Mucosa of gallbladder (tissue), 1 donor: ENCODE measurements at places on chromosomes 7 and 10. TPM values are rescaled to one million over a fixed set of nuclear protein-coding genes. Genes with fewer than 3 reads are reported as not detected.

Gene CALML5
- not detected for total RNA-seq

Gene SUGCT
- 7.6 TPM for total RNA-seq

Gene OR9A2
- total RNA-seq = not detected

Gene DLX6
- not detected for total RNA-seq

Gene CACNB2
- total RNA-seq = 8.4 TPM

Gene TAS2R4
- 1.0 TPM for total RNA-seq

Gene SLC13A4
- not detected for total RNA-seq

Gene DOCK1
- 44.9 TPM for total RNA-seq

Gene PNLIPRP2
- 1.2 TPM for total RNA-seq

Gene SLC39A12
- not detected for total RNA-seq

Gene GIMAP8
- total RNA-seq = 11.4 TPM

Gene ZNF789
- 13.0 TPM for total RNA-seq

Gene GIMAP6
- total RNA-seq = 20.5 TPM

Gene RNF32
- total RNA-seq = 1.8 TPM

Gene LRIT1
- total RNA-seq = not detected

Gene GLCCI1
- total RNA-seq = 16.3 TPM

- DNase-seq = no peak
Observed at GRCh38 chr10:84008878-84009277, 130.4 kb upstream of the GHITM start.

DNA sequence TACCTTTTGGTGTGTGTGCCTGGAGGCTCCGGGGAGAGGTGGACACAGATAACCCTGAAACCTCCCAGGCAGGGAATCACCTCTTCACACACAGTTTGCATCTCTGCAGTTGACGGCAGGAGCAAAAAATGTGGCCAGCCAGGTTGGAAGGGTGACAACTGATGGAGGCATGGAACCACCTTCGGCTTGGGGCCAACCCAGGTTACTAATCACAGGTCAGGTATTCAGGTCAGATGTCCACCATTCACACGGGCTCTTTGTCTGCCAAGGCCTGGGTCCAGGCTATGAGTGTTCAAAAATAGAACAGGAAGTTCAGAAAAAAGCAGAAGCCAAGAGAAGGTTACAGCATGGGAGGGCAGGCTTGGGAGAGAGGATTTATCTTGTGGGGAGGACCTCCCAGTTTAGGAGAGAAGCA is 137.2 kb upstream of the EFCAB10 start:
- DNase-seq = peak; percentile 47

GRCh38 chr10:14408139-14408538 is 77.4 kb upstream of the FRMD4A start:
- DNase-seq = no peak

- no peak for DNase-seq
Observed at GRCh38 chr7:15525652-15526263, 36.1 kb downstream of the AGMO start.

GRCh38 chr7:150688630-150689029 is 3.1 kb downstream of the GIMAP2 start:
- no peak for DNase-seq

DNA sequence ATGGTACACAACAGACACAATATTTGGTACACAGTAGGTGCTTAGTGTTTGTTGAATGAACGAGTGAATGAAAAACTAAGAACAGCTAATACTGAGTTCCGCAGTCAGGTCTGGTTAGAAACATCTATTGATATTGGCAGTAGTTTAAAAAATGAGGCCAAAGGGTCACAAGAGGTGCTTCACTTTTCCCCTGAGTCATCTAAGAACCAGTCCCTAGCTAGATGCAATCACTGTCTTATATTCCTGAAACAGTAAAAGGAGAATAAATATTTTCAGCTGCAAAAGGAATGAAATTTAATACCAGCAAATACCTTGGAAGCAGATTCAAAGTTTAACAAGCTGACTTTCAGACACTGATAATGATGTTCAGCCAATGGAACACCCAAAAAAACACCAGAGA is 54.5 kb downstream of the SCRN1 start:
- DNase-seq = no peak

GRCh38 chr10:7520507-7521485 is 110.0 kb upstream of the SFMBT2 start:
- no peak for DNase-seq

- DNase-seq = no peak
Observed at GRCh38 chr10:131561897-131562296, 250.4 kb upstream of the TCERG1L start.

- no peak for DNase-seq
Observed at GRCh38 chr7:37806152-37806551, 42.2 kb upstream of the NME8 start.

DNA sequence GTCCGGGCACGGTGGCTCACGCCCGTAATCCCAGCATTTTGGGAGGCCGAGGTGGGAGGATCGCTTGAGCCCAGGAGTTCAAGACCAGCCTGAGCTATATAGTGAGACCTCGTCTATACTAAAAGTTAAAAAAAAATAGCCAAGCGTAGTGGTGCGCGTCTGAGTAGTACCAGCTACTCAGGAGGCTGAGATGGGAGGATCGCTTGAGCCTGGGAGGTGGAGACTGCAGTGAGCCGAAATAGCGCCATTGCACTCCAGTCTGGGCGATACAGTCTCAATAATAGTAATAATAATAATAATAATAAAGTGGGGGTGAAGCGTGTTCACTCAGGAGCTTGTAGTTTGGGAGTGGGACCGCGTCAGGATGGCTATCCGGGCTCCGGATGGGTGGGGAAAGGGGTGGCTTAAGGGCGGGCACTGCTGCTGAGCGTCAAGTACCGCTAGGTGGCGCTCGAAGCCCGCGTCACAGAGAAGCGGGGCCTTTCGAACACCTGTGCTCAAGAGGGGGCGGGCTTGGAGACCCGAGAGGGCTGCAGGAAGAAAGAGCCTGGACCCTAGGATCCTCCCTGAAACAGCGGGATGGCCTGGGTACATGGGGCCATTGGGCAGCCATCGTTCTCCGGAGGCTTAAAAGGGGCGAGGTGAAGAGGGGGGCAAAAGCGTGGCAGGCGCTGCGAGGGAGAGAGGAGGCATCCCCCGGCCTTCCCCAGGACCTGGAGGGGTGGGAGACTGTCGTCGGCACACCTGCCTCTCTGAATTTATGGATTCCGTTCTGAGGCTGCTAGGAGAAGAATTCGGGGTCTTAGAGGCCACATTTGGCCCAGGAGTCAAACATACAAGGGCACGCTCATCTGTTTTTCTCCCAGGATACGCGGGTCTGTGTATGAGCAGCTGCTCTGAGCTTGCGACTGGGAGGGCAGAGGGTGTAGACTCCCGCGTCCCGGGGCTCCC is 14.5 kb downstream of the LBX1 start:
- peak; percentile 53 for DNase-seq

GRCh38 chr10:85379338-85379737 is 987.3 kb downstream of the GRID1 start:
- no peak for DNase-seq

- DNase-seq = no peak
Observed at GRCh38 chr7:81869670-81870069, 99.8 kb upstream of the HGF start.

GRCh38 chr7:114988755-114989375 is 67.0 kb downstream of the MDFIC start:
- no peak for DNase-seq

GRCh38 chr10:77264107-77264506 is 373.5 kb downstream of the KCNMA1 start:
- DNase-seq = no peak

GRCh38 chr10:33193701-33194521 is 140.6 kb downstream of the NRP1 start:
- peak; percentile 32 for DNase-seq

- DNase-seq = no peak
Observed at GRCh38 chr10:67861750-67862432, 22.6 kb upstream of the SIRT1 start.

GRCh38 chr7:128891942-128892269 is 18.6 kb downstream of the KCP start:
- DNase-seq = no peak

- no peak for DNase-seq
Observed at GRCh38 chr10:112184052-112184371, 447 bp upstream of the GPAM start.

DNA sequence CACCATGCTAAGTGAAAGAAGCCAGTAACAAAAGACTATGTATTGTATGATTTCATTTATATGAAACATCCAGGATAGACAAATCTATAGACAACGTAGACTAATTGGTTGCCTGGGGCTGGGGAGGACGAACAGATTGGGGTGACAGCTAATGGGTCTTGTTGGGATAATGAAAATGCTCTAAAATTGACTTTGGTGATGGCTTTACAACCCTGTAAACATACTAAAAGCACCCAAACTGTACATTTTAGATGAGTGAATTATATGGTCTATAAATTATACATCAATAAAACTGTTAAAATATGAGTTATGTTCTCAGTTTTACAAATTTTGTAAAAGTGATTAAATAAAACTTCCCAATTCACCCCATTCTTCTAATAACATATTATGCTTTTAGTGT is 261.5 kb downstream of the ELMO1 start:
- DNase-seq = no peak

DNA sequence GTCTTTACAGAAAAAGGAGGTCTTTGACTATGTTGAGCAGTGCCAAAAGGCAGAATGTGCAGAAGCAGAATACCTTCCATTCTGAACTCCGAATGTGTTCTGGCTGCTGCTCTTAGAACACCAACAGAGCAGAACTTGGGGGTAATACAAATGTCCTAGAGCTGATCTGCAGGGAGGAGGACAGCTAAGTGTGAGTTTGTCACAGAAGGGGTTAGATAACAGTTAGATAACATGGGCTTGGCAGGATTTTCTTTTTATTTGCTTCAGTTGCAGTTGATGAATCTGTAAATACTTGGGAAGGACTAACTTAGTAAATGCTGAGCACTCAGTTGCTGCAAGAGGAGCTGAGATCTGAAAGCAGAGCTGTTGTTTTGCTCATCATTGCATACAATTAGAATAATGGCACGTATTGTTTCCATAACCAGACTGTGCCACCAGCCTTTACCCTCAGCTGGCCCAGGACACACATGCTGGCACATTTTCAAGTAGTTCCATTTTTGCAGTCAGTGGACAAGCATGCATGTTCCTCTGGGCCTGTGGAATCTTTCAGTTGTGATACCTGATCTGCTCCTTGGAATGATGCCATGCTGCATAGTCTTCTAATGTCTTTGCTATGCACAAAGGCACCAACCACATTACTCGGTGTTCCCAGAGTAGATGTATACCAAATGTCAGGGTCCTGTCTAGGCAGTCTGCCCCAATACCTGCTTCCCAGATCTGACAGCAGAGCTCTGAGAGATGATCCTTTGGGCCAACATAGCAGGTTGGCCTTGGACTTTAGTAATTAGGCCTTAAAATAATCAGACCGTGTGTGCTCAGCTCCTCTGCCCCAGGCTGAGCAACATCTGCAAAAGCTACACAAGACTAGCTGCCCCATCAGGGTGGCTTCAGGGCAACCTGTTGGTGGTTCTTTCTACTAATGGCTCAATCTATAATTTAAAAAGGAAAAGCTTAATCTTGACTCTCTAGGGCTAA is 55.7 kb downstream of the GSDME start:
- DNase-seq = no peak

- DNase-seq = no peak
Observed at GRCh38 chr7:628402-628763, 98.1 kb upstream of the DNAAF5 start.

DNA sequence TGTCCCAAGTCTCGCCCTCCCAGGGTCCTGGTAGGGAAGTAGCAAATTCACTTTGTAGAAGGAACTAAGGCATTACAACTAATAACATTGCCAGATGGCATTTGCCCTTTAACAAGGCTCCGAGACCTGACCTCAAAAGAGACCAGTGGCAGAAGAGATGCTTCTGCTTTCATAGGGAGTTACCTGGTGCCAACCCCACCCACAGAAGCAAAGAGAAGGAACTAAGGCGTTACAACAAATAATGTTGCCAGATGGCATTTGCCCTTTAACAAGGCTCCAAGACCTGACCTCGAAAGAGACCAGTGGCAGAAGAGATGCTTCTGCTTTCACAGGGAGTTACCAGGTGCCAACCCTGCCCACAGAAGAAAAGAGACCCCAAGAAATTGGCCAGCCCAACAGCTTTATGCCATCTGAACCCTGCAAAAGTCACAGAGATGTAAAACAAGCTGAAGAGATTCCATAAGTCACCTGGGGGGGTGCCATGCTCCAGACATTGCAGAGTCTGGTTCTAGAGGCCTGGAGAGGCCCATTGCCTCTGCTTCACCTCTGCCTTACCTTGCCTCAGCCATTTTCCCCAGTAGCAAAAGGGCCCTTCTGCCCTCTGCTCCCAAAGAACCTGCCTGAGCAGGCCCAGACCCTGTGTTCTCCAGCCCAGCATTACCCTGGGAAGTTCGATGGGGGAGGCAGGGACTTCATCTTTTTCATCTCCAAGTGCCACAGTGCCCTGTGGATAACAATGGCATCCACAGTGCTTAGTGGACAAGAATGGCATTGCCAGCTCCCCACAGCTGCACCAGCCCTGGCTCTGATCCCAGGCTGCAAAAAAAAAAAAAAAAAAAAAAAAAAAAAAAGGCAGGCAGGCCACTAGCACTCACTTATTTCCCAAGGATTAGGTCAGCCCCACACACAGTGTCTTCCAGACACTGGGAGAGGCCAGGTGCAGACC is 179.5 kb upstream of the PLXNA4 start:
- no peak for DNase-seq

DNA sequence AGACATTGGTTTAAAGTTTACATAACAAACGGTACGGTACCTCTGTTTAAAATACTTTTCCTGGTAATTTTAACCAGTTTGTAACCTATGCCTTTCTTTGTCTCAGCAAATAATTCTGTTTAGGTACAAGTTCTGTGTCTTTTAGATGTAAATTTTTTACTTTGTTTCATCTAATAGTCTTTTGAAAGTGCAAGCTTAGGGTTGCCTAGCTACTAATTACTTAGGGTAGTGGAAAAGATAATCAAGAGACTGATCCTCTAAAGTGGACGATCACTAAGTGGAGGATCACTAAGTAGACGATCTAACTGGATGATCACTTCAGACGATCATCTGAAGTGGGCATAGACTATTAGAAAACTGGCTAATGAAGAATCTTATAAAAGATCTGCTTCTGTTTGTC is 16.1 kb upstream of the FKBP9 start:
- DNase-seq = no peak

DNA sequence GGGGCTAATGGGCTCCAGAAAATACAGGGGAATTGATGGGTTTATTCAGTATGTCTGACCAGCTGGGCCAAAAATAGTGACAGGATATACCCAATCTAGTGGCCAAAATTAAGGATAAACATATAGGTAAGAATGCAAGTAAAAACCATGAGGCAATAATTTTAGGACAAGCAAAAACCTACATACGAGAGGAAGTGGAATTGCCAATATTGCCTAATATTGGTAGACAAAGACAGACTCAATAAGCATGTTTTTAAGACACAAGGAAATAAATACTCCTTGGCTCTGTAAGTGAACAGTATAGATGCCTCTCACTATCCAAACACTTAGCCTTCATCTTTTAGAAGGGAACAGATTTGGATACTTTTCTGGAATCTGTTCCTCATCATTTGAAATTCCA is 51.0 kb downstream of the ATXN7L1 start:
- DNase-seq = no peak

- DNase-seq = no peak
Observed at GRCh38 chr10:535952-536351, 153.5 kb downstream of the DIP2C start.

- no peak for DNase-seq
Observed at GRCh38 chr10:84838851-84839250, 510.5 kb downstream of the CCSER2 start.

GRCh38 chr7:25500393-25500921 is 272.2 kb upstream of the NPVF start:
- no peak for DNase-seq
